Left renal pelvis (tissue), 4 donors: ENCODE measurements at places on chromosomes 16 and 17. TPM values are rescaled to one million over a fixed set of nuclear protein-coding genes. Genes with fewer than 3 reads are reported as not detected.

GRCh38 chr17:28540231-28540630 lies 12.2 kb downstream of the UNC119 start:
- no peak for DNase-seq

GRCh38 chr17:79630126-79630525 lies 19.3 kb upstream of the RBFOX3 start:
- DNase-seq, result no peak

DNA sequence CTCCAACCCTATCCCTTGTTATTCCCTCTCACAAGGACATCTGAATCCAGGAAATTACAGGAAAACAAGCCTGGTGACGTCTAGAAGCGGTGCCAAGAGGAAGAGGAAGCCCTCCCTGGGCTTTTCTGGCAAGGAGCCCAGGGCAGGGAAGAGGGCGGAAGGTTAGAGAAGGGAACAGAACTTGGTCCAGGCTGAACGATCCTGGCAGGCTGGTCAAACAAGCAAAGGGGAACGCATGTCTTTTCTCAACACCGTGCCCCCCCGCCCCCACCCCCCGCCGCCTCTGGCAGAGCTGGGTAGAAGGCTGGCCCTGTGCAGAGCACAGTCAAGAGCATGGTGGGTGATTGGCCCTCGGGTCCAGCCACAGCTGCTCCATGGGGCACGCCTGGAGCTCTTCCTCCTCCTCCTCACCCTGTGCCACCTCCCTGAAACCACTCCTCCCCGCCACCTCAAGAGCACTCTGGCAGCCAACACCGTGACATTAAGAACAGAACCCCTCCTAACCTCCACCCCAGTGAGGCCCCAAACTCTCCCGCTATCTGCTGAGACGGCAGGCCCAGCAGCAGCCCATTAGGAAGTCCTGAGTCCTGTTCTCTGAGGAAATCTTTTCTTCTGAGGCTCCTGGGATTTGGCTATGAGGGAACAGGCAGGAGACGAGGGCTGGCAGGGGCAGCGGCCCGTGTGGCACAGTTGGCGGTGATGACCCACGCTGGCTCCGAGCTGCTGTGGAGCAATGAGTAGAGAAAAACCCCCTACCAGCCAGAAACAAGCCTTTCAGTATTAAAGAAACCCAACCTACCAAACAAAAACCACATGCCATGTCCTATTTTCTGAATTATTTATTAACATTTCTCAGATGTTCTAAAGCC lies 7.3 kb downstream of the C16orf86 start:
- no peak for DNase-seq

DNA sequence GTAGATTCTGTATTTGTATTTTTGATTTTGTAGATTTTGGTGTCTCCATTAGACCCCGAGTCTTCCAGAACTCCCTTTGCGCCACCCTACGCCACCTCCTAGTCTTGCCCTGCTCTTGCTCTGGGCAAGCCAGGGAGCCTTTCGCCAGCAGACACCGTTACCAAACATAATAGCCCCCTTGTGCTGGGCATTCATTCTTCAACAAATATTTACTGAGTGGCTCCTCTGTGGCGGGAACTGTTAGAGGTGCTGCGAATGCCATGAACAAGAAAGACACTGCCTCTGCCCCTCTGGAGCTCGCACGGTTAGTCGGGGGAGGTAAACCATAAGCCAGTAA lies 841 bp upstream of the GPT2 start:
- DNase-seq, result no peak

The FBXO39 gene
- polyA plus RNA-seq, result 0.29 TPM

The BFAR gene
- polyA plus RNA-seq, result 50.6 TPM

The CCDC154 gene
- polyA plus RNA-seq, result 2.3 TPM

GRCh38 chr16:30009085-30009862 lies 1.6 kb downstream of the DOC2A start:
- DNase-seq, result no peak
